ENCODE measurements at places on chromosomes 7 and 10.

DNA sequence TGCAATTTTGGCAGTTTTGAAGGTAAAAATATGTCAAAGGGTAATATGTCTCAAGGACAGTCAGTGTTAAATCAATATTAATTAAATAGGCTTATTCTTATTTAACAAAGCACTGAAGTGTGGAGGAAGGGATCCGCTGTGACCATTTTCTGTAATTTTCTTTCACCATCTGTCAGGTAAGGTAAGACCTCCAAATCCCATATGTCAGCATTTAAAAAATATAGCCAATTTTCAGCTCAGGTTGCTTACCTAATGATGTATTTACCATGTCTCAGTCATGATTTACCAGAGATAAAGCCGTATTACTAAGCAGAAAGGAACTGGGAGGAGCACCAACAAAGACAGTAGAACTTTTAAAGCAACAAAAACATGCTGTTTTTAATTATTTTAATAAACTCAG lies 683.9 kb downstream of the CCSER2 start:
- no peak for DNase-seq

GRCh38 chr7:130494431-130494858 lies 2.6 kb downstream of the MEST start:
- no peak for DNase-seq

- DNase-seq: no peak
These were observed 113.4 kb downstream of the VIPR2 start for GRCh38 chr7:159031135-159031701.

DNA sequence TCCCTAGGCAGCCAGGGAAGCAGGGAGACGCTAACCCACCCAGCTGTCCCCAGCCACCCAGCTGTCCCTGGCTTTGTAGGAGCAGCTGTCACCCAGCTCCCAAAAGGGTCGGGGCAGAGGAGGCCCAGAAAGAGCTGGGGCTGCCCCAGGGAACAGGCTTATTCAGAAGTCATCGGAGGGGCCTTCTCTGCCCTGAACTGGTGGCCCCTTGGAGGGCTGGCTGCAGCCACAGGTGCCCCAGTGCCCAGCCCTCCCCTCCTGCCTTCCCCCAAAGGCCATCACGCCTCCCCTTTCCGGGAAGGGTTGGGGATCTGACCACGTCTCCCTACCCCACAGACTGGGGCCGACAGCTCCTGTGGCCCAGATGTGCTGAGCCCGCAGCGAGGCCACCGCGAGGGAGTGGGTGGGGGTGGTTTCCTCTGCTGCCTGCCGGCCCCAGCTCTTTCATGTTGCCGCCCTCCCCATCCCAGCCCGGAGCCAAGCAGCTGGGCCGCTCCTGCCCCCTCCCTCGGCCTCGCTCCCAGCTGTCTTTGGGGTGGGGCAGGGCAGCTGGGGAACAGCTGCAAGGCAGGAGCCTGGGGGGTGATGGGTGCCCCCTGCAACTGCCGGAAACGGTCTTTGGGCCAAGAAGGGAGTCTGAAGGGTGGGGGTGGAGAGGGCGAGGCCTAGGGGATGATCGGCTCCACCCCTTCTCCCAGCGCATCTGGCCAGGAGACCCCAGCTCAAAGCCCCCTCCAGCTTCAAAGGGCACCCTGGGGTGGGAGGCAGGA lies 16.8 kb downstream of the TRIM8 start:
- peak; percentile 66 for DNase-seq

GRCh38 chr10:72490951-72491350 lies 134.9 kb downstream of the MICU1 start:
- no peak for DNase-seq

- DNase-seq: no peak
These were observed 40.6 kb upstream of the PTPRZ1 start for GRCh38 chr7:121832347-121832746.

- no peak for DNase-seq
These were observed 40.3 kb downstream of the PDZD8 start for GRCh38 chr10:117334926-117335325.

DNA sequence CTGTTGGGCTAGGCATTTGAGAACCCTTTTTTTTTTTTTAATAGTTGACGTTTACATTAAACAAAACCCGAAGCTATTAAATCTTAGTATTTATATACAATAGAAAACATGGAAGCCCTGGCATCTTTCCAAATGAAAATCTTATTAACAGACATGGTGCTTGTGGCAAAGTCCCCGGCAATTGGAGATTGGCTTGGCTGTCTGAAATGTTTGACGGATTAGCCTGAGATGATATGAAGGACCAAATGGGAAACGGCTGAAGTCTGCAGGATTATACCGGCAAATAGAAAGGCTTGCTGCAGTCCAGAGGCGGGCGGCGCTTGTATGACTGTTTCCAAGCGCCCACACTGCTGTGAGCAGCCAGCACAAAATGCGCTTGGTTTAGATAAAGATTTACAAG lies 105.6 kb downstream of the BUB3 start:
- no peak for DNase-seq

DNA sequence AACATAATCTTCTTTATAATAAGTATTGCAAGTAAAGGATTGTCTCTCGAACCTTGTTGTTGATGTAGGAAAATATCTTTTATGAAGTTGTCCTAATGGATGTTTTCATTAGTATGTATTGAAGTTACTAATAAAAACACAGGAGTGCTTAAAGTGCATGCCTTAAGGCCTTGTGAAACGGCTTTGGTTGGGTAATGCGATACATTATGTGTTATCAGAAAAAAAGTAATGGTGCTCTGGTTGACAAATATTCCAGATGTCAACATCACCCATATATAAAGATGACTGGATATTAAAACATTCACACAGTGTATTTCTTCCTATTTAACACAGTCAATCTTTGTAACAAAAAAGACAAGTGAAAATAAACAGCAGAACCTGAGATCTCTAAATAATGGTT lies 310.7 kb downstream of the PRKG1 start:
- no peak for DNase-seq

All from stimulated activated CD4-positive, alpha-beta T cell treated with anti-CD3 and anti-CD28 coated beads, Interleukin-4, amount 100 ng/mL, for 24 hours (primary cell).